ENCODE measurements at places on chromosomes 6 and 20. TPM values are rescaled to one million over a fixed set of nuclear protein-coding genes. Genes with fewer than 3 reads are reported as not detected.

GRCh38 chr6:38163186-38164130 is 343.9 kb downstream of the ZFAND3 start:
- DNase-seq, result no peak

- no peak for DNase-seq
Measured at GRCh38 chr20:39633689-39634088, 671.5 kb downstream of the DHX35 start.

- DNase-seq, result no peak
Measured at GRCh38 chr6:126076992-126077664, 90.8 kb downstream of the TRMT11 start.

GRCh38 chr6:31483392-31483791 is 14.6 kb upstream of the MICB start:
- no peak for DNase-seq

DNA sequence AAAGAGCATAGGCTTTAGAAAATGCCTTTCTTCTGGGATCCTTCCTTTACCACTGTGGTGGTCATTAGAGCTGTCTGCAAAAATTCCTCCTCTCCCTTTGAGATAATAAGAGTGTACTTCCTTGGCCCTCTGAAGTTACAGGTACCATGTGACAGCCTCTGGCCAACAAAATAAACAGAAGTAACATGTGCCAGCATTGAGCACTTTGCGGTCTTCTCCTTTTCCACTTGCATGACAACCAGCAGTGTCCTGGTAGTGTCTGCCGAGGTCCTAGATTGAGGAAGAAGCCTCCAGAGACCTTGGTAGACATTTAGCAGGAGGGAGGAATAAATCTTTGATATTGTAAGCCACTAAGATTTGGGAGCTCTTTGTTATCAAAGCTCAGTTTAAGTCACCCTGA is 87.5 kb upstream of the ARID1B start:
- no peak for DNase-seq

DNA sequence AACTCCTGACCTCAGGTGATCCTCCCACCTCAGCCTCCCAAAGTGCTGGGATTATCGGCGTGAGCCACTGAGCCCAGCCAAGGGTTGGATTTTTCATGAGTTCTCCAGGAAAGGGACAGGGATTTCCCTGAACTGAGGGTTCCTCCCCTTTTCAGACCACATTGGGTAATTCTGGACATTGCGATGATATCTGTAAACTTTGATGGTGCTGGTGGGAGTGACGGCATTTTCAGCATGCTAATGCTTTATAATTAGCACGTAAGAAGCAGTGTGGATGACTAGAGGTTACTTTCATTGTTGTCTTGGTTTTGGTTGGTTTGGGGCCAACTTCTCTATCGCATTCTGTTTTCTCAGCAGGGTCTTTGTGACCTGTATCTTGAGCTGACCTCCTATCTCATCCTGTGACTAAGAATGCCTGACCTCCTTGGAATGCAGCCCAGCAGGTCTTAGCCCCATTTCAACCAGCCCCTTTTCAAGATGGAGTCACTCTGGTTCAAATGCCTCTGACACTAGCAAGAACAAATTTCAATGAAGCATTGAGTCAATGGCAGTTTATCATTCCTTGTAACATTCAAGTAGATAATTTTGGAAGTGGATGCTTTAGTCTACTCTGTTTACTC is 156.5 kb downstream of the TTLL2 start:
- no peak for DNase-seq

DNA sequence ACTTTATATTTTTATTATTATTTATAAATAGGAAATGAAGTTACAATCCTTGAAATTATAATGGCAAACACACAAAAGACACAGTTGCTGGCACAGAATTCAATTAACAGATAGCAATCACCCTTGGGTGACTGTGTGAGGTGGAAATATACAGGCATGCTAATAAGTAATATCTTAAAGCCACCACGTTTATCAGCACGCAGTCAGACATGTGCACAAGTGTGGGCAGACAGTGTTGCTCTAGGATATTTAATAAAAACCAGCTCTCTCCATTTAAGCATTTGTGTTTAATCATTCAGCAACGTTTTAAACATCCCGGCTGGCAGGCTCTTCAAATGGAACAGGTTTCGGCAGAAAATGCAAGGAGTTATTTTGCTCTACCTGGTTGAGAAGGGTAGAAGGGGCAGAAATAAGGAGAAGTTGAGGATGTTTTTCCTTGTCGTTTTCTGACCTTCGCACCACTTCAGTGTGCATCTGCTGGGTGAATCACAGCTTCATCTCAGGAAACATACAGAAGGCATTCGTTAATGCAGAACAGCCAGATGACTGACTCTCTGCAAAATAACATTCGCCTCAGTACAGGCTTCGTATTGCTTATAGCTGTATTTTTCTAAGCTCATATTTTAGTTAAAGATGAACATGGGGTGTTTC is 585.1 kb downstream of the QKI start:
- no peak for DNase-seq

GRCh38 chr6:75084018-75084417 is 121.8 kb downstream of the COL12A1 start:
- no peak for DNase-seq

GRCh38 chr6:47310131-47310480 is 401 bp upstream of the TNFRSF21 start:
- DNase-seq, result no peak

- DNase-seq, result no peak
Measured at GRCh38 chr6:36851626-36852025, 12.4 kb upstream of the CPNE5 start.

- DNase-seq, result no peak
Measured at GRCh38 chr6:111775145-111775922, 97.9 kb downstream of the FYN start.

DNA sequence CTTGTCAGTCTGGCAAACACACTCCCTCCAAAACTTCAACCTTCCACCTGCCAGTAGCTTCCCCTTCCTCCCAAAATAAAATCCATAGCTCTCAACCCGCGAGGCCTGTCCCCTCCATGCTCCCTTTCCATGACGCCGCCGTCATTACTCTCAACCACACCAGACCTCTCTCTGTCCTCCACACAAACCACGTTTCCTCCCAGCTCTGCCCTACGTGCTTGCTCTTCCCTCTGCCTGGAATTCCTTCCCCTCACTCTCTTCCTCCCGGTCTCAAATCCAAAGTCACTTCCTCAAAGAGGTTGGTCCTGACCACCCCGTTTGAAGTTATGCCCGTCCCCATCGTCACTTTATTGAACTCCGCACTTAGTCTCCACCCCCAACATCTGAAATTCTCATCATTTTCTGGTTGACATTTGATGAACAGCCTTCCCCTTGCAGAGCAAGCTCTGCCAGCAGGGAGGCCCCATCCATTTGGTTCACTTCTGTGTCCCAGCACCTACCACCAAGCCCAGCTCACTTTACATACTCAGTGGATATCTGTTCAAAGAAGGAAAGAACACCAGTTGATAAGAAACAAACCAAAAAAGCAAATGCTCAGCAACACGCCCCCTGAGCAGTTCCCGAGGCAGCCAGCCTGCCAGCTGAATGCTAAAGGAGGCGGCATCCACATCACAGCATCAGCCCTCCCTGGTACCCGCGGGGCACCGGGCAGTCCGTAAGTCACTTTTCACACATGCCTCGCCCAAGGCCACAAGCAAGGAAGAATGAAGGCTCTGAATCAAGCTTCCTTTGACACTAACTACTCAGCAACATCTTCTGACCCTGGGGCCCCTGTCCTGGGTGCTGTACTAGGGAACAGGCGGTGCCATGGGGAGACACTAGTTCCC is 125.0 kb downstream of the NFATC2 start:
- no peak for DNase-seq

Gene SLC44A4
- polyA plus RNA-seq, result 44.6 TPM

Gene MYBL2
- 26.3 TPM for polyA plus RNA-seq

Gene PSORS1C2
- not detected for polyA plus RNA-seq

Gene CDSN
- 0.03 TPM for polyA plus RNA-seq

Gene DEFB124
- not detected for polyA plus RNA-seq

Gene RANBP9
- 50.1 TPM for polyA plus RNA-seq

Gene HLA-DRB1
- 31.7 TPM for polyA plus RNA-seq

Gene TRIM40
- not detected for polyA plus RNA-seq
